Activated CD8-positive, alpha-beta memory T cell treated with anti-CD3 and anti-CD28 coated beads for 4 hours (primary cell): ENCODE measurements at places on chromosomes 6 and 20.

GRCh38 chr20:41854765-41855164 lies 236.6 kb upstream of the CHD6 start:
- no peak for DNase-seq

- no peak for DNase-seq
Observed at GRCh38 chr6:42197555-42198362, 3.0 kb upstream of the GUCA1B start.

DNA sequence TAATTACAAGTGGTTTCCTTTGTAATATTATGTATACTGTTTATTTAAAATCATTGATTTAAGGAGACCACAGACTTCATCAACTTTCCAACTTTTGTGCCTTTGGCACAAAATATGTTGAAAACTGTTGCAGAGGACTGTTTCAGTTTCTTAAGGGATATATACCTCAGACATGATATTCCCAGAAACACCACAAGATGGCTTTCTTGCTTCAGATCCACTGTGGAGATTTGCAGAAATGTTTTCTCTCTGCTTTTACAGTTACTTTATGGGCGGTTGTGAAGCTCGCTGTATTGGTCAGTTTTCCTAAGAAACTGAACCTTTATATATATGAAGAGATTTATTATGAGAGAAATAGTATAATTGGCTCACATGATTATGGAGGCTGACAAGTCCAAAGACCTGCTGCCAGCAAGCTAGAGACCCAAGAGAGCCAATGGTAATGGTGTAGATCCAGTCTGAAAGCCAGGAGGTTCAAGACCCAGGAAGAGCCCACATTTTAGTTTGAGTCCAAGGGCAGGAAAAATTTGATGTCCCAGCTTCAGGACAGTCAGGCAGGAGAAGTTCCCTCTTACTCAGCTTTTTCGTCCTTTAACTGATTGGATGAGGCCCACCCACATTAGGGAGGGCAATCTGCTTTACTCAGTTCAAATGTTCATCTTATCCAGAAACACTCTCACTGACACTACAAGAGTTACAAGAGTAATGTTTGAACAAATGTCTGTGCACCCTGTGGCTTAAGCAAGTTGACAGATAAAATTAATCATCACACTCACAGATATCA lies 12.8 kb downstream of the ME1 start:
- no peak for DNase-seq

DNA sequence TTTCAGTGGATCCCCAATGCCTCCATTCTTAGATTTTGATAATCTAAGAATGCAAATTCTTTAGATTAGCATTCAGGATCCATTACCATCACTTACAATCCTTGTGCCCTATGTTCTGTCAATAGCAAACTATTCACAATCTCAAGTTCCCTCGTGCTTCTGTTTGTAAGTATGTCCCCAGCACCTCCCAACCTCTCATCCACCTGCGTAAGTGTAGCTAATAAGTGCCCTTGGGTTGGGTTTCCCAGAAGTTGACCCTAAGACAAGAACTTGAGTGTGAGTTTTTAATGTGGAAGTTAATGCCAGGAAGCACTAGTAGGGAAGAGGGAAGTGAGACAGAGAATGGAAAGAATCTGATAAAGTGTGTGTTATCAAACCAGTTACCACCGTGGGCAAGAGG lies 72.6 kb upstream of the PAK5 start:
- DNase-seq: no peak

DNA sequence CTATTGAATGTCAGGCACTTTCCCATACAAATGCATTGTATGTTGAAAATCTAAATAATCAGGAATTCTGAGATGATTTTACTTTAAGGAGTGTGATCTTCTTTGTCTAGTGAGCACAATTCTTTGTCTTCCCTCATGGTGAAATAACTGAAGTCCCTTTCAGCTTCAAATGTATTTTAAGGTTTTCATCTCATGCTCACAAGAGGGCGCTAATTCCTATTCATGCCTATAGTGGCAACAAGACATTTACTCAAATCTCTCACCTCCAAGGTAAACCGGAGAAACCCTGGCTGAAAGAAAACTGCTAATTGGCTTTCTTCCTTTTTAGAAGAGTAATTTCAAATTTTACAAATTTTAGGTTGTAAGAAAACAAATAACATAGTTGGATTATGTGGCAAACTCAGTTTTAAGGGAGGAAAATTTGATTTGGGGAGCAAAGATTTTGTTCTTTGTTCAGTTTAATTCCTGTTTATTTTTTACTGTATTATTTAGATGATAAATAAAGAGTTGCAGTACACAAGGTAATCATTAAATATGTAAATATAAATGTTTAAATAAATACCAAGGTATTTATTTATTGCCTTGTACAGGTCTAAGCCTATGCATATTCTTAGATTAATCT lies 69.1 kb downstream of the SLC35F1 start:
- no peak for DNase-seq
